ENCODE measurements at places on chromosomes 13 and 19.

GRCh38 chr13:48741377-48741776 is 87.6 kb downstream of the CYSLTR2 start:
- no peak for DNase-seq

- peak; percentile 77 for DNase-seq
Measured at GRCh38 chr19:7869910-7870511, 4.2 kb downstream of the PRR36 start.

DNA sequence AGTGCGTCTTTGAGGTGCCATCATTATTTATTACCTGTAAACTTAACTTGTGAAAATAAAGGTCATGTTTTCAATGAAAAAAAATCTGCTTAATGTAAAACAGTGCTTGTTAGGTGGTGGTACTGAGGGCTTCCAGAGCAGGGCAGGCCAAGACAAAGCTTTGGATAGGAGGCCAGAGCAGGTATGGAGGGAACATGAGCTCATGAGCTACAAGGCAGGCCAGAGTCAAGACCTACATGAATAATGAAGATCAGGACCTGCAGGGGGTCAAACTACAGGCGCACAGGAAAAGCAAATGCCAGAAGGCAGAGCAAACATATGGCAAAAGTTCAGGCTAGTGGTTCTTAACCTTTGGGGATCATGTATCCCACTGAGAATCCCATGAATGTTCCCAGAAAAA is 343.5 kb downstream of the GPC5 start:
- no peak for DNase-seq

GRCh38 chr19:46014534-46014933 is 8.3 kb downstream of the PGLYRP1 start:
- no peak for DNase-seq

DNA sequence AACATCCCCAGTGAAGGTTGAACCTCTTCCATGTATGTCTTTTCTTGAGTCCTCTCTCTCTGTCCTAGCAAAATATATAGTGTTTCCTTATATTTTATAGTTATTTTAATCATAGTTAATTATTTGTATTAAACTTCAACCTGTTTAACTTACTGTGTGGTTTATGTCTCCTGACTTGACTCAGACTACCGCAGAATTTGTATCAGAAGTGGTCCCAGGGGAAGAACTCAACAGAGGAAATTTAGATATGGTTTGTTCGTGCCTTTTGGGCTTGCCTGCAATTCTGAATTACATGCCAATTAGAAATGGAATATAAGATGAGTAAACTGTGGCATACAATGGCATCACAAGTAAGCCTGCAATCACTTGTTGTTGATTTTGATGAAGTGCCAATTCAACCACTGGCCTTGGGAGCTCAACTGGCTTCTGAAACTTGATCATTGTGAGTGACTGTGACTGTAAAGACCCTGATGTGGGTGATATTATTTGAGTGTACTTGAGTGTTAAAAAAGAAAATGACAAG is 1459.5 kb upstream of the PCDH20 start:
- DNase-seq = no peak

DNA sequence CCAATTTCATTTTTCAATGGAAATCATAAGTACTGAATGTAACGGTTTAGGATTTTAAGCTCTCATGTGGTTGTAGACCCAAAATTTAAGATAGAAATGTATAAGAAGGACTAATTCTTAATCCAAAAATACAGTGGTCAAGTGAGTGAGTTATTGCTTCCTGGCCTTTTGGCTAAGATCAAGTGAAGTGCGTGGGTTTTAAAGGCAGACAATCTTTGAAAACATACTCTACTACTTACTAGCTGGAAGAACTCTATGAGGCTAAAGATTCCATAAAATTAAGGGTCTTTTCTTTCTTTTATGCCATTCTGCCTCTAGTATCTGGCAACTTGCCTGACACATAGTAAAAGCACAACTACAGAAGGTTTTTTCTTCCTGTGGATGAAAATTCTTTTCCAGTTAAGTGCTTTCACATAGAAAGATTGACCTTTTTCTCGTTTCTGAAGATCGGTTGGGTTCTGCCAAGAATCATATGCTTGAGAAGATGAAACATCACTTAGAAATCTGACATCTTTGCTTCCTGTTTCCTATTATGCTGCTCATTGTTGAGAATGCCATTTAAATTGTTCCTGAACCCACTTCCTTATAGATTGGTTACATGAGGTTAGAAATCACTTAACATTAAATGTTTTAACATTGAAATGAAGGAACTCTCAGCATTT is 26.4 kb upstream of the SCEL start:
- no peak for DNase-seq

GRCh38 chr13:70723732-70724131 is 615.5 kb upstream of the KLHL1 start:
- peak; percentile 16 for DNase-seq

GRCh38 chr13:75620020-75620419 is 16.1 kb upstream of the LMO7 start:
- DNase-seq = no peak

GRCh38 chr13:50948601-50949000 is 39.0 kb downstream of the RNASEH2B start:
- DNase-seq = no peak

- peak; percentile 73 for DNase-seq
Measured at GRCh38 chr13:29369060-29369743, 226.3 kb downstream of the SLC7A1 start.

DNA sequence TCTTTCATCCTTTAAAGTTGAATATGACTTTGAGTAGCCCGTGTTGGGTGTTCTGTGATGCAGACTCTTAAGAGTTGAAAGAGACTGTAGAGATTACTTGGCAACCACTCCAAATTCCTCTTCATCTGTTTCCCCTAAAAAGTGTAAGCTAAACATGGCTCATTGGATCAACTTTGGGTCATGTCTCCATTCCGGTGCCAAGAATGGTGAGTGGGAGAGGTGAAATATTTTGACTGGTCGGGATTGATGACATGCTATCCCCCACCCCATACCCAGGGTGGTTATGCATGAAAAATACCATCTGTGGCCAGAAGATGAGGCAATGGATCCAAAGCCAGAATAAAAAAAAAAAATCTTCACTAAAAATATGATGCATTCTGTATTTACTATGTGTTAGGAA is 281.3 kb upstream of the SOX21 start:
- DNase-seq = no peak

- DNase-seq = peak; percentile 29
Measured at GRCh38 chr13:45361596-45362206, 20.7 kb upstream of the TPT1 start.

GRCh38 chr19:14166999-14167575 is 30.7 kb upstream of the ASF1B start:
- no peak for DNase-seq

GRCh38 chr19:32563761-32564160 is 17.2 kb upstream of the PDCD5 start:
- no peak for DNase-seq

GRCh38 chr19:46717716-46718143 is 816 bp upstream of the PRKD2 start:
- DNase-seq = peak; percentile 79

DNA sequence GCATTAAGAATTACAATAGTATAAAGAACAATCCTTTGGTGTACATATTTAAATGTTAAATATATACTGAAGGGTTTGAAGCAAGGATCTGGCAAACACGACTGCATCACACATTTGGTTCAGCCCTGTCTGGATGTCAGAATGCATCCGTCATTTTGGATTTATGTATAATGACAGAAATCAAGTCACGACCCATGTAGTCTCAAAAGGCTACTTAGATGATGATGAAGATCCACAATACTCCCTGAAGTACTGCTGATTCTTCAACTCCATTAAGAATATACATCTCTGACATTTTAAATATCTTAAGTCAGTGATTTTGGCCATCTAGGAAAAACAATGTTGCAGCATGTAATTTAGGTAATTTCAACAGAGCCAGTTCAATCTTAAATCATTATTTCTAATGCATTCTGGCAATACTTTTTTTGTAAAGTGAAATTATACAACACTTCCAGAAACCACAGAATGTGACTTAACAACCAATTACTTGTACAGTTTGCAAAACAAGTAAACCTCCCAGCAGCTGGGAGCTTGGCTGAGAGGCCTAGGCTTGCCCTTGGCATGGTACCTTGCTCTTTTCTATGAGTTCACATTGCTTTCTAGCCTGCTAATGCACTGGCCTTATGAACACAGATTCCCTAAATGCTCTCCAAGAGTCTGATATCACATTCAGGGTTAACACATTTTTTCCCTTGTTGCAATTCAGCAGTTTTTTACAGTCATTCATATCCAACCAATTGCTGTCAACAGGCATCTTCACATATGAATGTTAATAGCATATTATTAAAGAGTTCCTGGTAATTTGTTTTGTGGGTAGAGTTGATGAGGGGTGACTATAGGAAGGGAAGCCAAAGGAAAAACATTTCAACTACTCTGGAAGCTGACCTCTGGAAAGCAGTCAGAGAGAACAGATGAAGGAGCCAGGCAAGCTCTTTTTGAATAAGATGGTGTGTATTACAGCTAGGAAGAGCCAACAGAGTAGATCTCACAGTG is 175.2 kb downstream of the ENOX1 start:
- DNase-seq = no peak

- peak; percentile 89 for DNase-seq
Measured at GRCh38 chr13:46698910-46699460, 98.0 kb downstream of the ESD start.

- DNase-seq = peak; percentile 87
Measured at GRCh38 chr19:1455336-1456120, 5.6 kb downstream of the APC2 start.

- no peak for DNase-seq
Measured at GRCh38 chr19:19489804-19490204, 25.5 kb downstream of the TSSK6 start.

DNA sequence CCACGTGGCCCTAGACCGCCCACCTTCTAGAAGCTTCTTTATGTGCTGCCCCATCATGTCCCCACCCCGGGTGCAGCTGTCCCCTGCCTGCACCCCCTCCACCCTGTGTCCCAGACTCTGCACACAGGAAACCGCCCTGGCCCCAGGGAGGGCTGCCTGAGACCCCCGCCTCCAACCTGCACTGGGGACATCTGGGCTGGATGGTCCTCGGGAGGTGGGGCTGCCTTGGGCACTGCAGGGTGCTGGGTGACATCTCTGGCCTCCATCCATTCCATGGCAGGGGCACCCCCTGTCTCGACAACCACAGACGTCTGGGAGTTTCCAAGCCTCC is 17.8 kb upstream of the ZBTB7A start:
- no peak for DNase-seq

DNA sequence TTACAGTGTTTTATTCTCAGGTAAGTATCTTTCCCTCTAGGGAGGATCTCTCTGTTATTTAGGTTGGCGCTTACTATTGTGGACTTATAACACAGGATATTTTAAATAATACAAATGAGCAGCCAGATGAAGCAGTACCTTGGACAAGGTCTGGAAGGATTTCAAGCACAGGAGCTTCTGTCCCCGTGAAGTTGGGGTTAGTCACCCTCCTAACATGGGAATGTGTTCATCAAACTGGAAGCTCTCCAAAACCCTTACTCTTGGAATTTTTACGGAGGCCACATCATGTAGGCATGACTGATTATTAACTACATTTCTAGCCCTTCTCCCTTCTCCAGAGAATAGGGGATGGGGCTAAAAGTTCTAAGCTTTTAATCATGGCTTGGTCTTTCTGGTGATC is 38.3 kb upstream of the SPRY2 start:
- no peak for DNase-seq

GRCh38 chr19:9791552-9792205 is 23.1 kb upstream of the ZNF846 start:
- DNase-seq = peak; percentile 91

All from hematopoietic multipotent progenitor cell treated with erythropoietin and hydrocortisone succinate and interleukin-3 and kit ligand, for 8 days (in vitro differentiated cells).